ENCODE measurements at places on chromosomes 4 and X. TPM values are rescaled to one million over a fixed set of nuclear protein-coding genes. Genes with fewer than 3 reads are reported as not detected.
A peak's percentile ranks its signal among the peaks of the same experiment; 100 is the strongest.

- DNase-seq: no peak
These were observed 71.5 kb upstream of the ENPP6 start for GRCh38 chr4:184289179-184289535.

AKAP14 gene
- total RNA-seq: not detected

PDGFRA gene
- total RNA-seq: 3.4 TPM

- DNase-seq: no peak
These were observed 404.0 kb upstream of the F9 start for GRCh38 chrX:139126493-139126892.

DNA sequence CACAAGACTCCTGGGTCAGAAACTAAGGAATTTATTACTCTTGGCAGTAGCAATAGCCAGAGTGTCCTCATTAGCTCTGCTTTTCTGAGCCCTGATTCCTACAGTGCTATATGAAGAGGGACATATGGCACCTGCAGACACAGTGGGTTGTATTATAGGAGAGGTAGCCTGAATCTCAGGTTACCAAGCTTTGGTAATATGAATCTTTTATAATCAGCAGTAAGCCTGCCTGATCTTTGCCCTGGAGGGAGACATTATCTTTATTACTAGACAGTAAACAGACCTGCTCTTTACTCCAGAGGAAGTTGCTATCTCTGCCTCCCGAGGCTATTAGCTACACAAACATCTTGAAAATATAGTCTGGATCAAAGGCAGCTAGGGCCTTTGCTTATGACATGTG is 62.5 kb upstream of the HOPX start:
- DNase-seq: no peak

GRCh38 chr4:183469285-183469684 is 24.8 kb downstream of the CDKN2AIP start:
- DNase-seq: no peak

DNA sequence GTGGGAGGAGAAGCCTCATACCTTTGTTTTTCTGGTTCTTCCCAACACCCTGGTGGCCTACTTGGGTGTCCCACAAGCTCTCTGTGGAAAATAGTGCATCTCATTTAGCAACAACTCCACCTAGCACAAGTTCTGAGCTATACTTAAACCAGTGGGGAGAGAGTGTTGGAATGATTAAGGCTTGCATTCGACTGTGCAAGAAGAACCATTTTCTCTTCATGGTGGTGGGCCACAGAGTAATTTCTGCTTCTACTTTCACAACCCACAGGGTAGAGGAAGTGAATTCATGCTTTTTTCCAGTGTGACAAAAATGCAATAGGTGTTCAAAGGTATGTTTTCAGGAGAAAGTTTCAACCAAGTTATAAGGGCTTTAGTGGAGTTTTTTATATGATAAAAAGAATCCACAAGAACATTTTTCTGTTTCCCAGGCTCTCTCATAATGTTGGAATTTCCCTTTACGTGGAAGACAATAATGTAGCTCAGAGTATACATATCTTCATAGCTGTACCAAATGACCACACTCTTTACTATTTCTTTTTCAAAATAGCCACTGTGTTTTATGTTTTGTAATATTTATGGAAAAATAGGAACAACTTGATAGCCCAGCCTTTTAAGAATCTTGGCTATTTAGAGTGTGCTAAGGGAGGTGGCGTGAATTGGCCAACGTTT is 80.3 kb upstream of the HHIP start:
- no peak for DNase-seq

GRCh38 chr4:108169664-108170063 is 932 bp upstream of the LEF1 start:
- DNase-seq: no peak

DNA sequence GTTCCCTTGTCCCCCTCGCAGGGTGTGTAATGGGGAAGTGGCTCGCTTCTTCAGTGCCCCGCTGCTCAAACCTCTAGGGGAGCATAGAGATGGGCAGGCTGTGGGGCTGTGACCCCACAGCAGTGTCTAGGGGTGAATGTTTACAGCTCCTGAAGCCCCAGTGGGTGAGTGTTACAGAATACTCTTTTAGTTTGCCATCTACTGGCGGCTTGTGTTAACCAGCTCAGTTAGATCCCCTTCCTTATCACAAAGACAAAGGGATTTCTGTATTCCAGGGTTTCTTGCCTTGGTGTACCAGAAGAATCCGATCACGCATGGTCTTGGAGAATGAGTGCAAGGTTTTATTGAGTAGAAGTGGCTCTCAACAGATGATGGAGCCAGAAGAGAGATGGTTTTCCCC is 108.1 kb upstream of the IQCM start:
- DNase-seq: no peak

- peak; percentile 1 for DNase-seq
These were observed 3.1 kb upstream of the P2RY4 start for GRCh38 chrX:70262952-70263567.

- no peak for DNase-seq
These were observed 143.2 kb upstream of the ETNPPL start for GRCh38 chr4:108906006-108906405.

MAB21L2 gene
- not detected for total RNA-seq

GRCh38 chrX:2243913-2244460 is 256.8 kb downstream of the DHRSX start:
- no peak for DNase-seq

GRCh38 chr4:105025263-105026017 is 121.2 kb upstream of the TET2 start:
- no peak for DNase-seq

ANOS1 gene
- 0.06 TPM for total RNA-seq

DNA sequence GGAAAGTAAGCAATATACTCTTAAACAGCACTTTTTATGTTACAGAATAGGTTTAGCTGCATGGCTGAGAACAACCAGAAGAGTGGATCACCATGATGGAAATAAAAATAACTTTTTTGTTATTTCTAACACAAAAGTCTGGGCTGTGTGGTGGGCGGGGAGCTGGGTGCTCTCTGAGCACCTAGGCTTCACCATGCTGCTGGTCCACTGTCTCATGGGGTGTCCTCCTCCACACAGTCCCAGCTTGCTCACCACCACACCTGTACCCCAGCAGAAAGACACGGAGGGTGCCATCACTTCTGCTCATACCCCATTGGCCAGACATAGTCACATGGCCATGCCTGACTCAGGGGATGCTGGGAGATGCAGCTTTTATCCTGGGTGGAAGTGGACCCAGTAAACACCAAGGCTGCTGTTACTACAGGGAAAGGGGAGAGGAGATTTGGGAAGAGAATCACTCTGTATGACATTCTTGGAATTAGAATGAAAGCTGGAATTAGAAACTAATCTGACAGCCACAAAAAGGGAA is 45.0 kb downstream of the CPZ start:
- DNase-seq: no peak

DNA sequence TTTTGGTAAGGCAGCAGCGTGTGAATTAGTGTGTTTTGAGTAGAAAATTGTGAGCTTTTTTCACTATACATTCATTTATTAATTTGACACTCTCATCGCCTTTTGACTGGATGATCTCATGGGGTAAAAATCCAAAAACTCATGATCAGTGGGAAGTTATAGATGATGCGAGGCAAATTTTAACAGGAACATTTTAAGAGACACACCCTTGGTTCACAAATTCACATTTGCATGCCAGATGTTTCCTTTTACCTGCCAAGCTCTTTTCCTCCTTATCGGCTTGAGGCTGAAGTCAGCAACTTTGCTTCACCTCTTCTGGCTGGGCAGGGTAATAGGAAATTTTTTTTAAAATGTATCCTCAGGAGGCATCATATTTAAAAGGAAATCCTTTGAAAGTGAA is 318.0 kb upstream of the HS3ST1 start:
- DNase-seq: no peak

RIBC1 gene
- 3.5 TPM for total RNA-seq

GRCh38 chr4:180052629-180053028 is 2190.6 kb upstream of the TENM3 start:
- no peak for DNase-seq

DRD5 gene
- total RNA-seq: not detected

UGT2B11 gene
- not detected for total RNA-seq

FABP2 gene
- not detected for total RNA-seq

GDPD2 gene
- 0.54 TPM for total RNA-seq

DNA sequence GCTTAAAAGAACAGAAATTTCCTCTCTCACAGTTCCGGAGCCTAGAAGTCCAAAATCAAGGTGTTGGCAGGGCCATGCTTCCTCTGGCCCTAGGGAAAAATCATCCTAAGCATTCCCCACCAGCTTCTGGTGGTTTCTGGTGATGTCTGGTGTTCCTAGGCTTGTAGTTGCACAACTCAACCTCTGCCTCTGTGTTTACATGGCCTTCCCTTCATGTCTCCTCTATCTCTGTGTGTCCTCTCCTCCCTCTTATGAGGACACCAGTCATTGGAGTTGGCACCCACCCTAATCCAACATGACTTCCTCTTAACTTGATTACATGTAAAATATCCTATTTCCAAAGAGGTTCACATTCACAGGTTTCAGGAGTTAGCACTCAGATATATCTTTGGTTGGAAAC is 15.4 kb downstream of the LRP2BP start:
- DNase-seq: no peak

DNA sequence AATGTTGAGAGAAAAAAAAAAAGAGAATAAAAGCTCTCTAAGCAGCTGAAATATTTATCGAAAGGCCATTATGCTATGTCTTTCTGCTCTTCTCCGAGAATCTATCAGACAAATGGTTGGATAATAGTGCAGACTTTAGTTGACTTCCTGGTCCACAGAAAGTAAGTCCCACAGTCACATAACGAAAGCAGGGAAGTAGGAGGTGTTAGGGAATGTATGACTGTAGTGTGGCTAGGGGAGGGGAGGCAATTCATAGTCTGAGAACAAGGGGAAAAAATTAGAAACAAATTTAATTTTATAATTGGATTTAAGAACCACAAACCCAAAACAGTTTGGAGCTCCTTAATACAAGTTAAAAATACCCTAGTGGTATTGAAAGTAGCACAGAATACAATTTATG is 79.7 kb upstream of the VEGFC start:
- DNase-seq: no peak

GAGE13 gene
- total RNA-seq: not detected

GRCh38 chr4:84644087-84644486 is 61.2 kb downstream of the CDS1 start:
- DNase-seq: no peak

- DNase-seq: no peak
These were observed 1090.9 kb downstream of the RAPGEF2 start for GRCh38 chr4:160193787-160194186.

DNA sequence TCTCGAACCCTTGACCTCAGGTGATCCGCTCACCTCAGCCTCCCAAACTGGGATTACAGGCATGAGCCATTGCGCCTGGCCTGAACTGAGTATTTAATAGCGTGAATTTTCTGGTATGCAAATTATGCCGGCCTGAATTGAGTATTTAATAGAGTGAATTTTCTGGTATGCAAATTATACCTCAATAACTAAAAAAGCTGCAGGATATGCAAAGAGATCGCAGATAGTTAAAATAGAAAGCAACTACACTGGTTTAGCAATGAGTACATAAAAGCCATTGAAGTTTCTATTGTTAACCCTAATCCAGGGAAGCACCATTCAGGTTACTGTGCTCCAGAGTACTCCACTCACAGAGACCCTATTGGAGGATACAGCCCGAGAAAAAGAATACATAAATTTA is 22.8 kb downstream of the FBXW7 start:
- DNase-seq: no peak

DNA sequence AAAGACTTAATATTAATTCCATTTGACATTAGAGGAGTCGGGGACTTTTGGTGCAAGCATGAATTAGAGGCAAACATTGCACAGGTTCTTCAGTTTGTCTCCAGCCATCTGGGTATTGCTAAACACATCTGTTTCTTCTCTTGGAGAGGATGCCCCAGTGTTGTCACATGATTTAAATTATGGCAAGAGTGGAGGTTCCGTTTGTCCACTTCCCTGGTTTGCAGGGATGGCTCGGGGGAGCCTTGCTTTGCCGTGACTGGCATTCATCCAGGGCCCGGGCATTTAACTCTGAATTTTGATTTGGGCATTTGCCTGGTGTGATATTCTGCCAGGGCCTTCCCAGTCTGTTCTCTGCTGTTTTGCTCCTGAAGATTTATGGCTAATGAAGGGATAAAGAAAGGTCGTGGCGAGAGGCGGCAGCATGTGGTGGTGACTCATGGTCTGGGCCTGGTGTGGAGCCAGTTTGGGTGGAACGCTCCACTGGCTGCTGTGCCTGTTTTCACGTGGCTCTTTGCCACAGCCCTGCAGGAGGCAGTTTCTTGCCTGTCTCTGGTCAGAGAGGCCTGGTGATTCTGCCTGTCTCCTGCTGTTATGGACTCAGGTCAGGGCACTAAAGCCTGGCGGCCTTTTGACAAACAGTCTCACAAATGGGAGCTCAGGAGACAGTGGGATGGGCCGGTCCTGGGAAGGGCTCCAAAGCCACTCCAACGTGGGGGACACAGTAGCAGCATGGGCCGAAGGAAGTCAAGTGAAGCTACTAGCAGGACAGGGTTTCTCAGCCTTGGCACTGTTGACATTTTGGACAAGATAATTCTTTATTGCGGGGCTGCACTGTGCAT is 99.4 kb upstream of the PGRMC2 start:
- DNase-seq: peak; percentile 97

DNA sequence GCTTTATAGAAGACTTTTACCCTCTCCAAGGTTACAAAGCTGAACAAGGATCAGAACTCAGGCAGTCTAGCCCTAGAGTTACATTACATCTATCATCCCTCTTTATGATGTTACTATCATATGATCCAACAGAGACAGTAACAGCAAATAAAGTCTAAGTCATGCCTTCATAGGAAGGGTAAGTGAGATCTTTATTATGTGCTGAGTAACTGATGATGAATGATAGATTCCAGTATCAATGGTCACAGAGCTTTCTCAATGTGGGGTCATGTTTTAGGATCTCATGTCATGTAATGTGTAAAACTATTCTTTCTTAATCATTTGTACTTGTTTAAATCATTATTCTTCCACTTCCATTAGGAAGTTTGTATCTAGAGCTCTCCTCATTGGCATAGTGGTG is 22.8 kb downstream of the ELOVL6 start:
- no peak for DNase-seq

DNA sequence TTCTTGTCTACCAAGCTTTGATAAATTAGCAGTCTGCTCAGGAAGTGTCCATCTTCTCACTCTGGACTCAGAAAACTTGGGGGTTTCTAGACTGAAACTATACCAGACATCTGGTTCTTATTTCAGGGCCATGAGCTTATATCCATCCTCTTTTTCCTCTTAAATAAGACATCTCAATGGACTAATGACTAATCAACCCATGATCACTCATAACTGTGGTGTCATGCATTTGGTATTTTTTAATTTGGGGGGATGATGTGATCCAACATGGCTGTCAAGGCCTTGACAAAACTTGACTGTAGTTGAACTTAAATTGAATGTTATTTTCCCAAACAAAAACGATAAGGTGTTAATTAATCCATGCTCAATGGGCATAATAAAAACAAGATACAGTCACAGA is 87.8 kb downstream of the GPRASP3 start:
- DNase-seq: no peak

DUX4 gene
- total RNA-seq: not detected

NR0B1 gene
- not detected for total RNA-seq

GABRG1 gene
- total RNA-seq: not detected

GRCh38 chrX:100449696-100450608 is 39.9 kb upstream of the PCDH19 start:
- no peak for DNase-seq

- DNase-seq: no peak
These were observed 50.3 kb downstream of the DKK2 start for GRCh38 chr4:106985830-106986229.

GRCh38 chrX:152117305-152117704 is 21.1 kb downstream of the MAGEA10 start:
- no peak for DNase-seq

AADAT gene
- total RNA-seq: 3.8 TPM

- DNase-seq: no peak
These were observed 120.0 kb upstream of the SORBS2 start for GRCh38 chr4:185931986-185932385.

Measured in G401 (cell line).